ENCODE measurements at places on chromosomes 11 and 22.

GRCh38 chr11:123537726-123538125 lies 107.7 kb downstream of the GRAMD1B start:
- no peak for DNase-seq

DNA sequence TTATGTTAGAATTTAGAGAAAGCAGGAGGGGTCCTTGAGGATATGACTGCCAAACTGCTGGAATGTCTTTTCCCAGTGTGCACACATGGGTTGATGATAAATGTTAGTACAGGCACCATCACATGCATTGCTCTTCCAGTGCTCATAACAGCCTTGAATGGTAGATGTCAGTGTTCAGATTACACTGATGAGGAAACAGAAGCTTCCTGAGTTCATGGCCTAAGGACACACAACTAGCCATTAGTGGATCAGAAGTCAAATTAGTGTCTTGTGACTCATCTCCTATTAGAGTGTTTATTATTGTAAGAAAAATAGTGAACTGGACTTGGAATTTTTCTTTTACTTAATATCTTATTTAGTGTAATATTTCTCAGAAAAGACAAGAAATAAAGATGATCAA lies 241.5 kb downstream of the DDX10 start:
- peak; percentile 27 for DNase-seq

DNA sequence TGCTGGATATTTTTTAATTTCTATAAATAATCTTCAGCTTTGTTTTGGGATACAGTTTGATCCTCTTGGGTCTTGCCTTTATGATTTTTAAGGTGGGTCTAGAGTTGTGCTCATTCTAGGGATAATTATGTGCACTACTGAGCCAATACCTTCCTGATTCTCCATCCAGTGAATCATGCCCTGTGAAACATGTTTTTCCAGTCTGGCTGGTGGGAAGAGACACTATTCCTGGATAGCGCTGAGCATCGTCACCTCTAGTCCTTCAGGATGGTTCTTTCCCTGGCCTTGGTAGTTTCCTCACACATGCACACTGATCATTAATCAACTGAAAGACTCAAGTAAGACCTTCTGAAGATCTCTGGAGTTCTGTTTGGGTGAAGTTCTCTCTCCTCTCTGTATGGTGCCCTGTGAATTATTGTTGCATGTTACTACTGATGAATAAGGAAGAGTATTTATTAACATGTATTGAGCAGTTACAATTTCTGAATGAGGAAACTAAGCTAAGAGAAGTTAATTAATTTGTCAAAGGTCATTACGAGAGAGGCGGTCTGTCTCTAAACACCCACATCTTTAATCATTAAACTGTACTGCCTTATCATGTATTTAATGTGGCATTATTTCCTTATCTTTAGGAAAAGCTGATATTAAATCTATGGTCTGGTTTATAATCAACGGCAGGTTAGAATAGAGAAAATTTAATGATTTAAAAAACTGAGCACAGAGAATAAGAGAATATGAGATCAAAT lies 39.1 kb upstream of the LIPT2 start:
- no peak for DNase-seq

DNA sequence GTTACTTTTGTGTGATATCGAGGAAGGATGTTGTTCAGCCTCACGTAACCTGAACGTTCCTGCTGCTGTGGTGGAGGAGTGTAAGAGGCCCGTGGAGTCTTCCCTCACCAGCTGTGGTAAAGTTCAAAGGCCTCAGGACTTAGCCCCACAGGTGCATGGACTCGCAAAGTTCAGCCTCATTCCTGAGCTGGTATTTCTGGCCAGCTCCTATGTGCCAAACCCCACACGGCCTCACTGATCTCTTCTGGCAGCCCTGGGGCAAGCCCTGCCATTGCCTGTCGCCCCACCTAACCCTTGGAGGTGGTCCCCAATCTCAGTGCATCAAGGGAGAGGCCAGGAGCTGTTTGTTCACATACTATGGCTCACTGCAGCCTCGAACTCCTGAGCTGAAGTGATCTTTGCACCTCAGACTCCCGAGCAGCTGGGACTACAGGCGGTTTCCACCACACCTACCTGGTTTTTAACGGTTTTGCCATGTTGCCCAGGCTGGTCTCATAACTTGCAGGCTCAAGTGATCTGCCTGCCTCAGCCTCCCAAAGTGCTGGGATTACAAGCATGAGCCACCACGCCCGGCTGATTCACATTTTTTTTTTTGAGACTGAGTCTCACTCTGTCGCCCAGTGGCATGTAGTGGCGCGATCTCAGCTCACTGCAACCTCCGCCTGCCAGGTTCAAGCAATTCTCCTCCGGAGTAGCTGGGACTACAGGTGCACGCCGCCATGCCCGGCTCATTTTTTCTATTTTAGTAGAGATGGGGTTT lies 2.2 kb downstream of the PHRF1 start:
- DNase-seq = no peak

GRCh38 chr11:114215871-114216795 lies 80.1 kb upstream of the NNMT start:
- DNase-seq = no peak

- DNase-seq = peak; percentile 65
Measured at GRCh38 chr11:926341-926916, 759 bp downstream of the AP2A2 start.

DNA sequence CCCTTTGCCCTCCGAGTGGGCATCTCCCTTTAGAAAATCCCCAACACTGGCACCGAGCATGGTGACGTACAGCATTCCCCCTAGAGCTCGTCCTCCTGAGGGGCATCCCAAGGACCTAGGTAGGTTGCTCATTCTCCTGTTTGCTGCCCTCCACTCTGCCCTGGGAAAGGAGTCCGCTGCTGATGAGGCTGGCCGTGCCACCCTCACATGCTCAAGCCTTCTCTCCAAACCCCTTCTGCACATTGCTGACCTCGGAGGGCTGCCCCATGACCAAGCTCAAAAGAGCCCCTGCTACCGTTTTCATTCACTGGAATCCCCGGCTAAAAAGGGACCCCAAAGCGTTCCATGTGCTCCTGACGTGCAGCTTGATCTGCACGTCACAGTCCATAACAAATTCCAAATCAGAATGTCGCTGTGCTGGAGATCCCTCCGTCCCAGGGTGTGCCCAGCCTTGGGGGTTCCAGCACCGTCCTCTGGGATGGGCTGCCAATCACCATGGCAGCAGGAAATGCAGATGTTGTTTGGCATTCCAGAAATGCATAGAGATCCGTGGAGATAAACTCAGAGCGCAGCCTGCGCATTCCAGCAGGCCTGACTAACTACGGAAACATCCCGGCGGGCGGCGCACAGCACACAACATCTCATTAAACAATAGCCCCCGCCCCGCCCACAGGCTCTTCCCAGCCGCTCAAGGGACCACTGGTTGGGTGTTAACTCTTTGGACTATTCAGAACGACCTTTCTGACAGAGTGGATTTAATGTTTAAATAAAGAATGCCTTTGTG lies 26.3 kb upstream of the GNB1L start:
- DNase-seq = peak; percentile 61

GRCh38 chr11:72265951-72266350 lies 22.0 kb upstream of the PHOX2A start:
- peak; percentile 15 for DNase-seq

DNA sequence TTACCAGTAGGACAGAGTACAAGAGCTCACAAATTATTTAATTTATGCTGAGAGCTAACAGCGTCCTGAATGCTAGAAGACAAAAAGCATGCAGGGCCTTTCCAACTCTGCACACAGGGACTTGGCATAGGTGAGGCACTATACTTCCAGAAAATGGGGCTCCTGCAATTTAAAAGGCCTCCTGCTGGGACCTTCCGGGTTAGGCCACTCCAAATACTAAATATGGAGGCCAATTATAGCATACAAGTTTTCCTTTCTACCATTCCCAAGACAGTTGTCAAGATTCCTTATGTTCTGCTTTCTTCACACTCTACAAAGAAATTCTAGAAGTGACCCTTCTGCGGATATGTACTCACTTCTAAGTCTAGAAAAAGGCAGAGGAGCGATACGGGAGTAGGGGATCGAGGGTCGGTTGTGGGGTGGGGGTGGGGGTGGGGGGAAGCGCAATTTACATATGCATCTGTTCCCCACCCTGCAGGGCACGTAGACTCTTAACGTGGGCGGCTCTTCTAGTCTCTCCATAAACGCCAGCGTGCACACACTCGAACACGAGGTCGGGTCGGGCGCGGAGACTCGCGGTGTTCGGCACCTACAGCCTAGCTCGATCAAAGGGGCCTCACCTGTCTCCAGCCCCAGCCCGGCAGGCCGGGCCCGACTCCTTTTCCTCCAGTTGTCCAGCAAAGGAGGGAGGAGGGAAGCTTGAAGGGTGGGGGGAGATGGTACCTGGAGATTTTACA lies 728 bp downstream of the DCUN1D5 start:
- DNase-seq = peak; percentile 78

- DNase-seq = no peak
Measured at GRCh38 chr11:133710241-133710640, 135.1 kb downstream of the SPATA19 start.

DNA sequence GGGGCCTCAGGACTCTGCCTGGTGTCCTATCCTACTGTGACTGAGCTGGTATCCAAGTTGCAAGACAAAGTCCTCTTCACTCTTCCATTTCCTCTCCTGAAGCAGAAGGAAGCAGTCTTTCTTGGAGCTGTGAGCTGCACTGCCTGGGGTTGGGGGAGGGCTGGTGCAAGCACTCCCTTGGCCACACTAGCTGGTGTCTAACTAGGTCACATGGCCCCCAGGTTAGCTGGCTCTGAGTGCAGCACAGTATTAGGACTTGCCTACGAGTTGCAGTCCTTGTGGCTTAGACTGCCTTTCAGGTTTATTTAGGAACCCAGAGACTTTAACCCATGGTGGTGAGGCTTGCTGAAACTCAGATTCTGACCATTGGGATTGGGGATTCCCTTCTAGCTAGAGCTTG lies 138.9 kb downstream of the NELL1 start:
- DNase-seq = peak; percentile 47

- DNase-seq = peak; percentile 90
Measured at GRCh38 chr11:100719362-100719761, 32.3 kb downstream of the ARHGAP42 start.

DNA sequence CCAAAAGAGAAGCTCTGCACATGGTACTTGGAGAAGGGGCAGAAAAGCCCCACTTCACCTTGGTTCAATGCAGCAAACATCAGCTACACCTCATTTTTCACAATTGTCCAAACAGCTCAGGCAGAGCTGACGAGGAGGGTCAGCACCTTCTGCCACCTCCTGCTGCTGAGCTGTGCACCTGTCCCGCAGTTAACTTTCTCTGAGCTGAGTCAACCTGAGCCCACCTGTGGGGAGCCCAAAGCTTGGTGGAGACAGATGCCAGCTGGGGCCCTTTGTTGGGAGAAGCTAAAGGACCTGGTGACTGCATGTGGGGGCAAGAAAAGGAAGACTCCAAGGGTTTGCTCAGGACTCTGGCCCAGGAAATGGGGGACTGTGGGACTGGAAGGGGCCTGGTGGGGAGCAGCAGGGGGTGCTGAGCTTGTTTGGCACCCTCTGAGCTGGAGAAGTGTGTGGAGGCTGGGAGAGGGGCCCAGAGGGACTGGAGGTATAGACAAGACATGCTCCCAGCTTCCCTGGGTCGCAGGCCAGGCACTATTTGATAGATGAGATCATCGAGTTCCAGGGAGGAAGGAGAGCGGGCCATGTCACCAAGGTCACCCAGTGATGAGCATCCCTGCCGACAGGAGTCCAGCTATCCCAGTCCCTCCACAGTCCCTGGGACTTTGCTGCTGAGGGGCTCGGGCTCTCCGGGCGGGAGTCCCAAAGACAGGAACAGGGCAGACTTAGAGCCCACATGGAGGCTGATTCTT lies 53.5 kb downstream of the KCNJ4 start:
- DNase-seq = peak; percentile 96

- DNase-seq = no peak
Measured at GRCh38 chr22:47064416-47064815, 302.0 kb downstream of the TBC1D22A start.

DNA sequence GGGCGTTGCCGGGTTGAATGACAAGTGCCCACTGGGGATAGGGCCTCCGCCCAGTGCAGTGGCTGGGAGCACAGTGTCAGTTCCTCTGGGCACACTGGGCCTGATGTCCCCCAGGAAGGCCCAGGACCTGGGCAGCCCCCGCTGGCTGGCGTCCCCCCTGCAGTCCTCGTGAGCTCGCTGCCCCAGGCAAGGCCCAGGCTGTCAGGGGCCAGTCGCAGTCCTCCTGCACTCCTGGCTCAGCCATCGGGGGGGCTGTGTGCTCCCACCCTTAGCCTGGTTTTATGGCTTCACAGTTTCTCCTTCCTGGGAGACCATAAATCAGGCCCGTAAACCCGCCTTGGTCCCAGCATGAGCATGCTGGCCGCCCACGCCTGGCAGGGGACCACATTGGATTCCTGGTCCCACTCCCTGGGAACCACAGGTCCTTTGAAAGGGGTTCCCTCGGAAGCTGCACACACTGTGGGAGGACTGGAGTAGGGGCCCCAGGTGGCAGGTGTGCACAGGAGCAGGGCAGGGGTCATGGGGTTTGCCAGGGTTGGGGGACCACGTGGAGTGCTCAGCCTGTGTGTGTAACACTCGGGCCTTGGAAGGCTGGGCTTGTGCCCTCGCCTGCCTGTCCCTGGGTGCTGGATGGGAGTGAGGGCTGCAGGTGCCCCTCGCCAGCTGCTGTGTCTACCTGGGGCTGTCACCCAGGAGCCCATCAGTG lies 113.6 kb downstream of the KCNQ1OT1 start:
- DNase-seq = peak; percentile 31

GRCh38 chr11:11025087-11025486 lies 167.2 kb upstream of the ZBED5 start:
- no peak for DNase-seq

- DNase-seq = peak; percentile 36
Measured at GRCh38 chr11:46560300-46560991, 33.4 kb downstream of the AMBRA1 start.

DNA sequence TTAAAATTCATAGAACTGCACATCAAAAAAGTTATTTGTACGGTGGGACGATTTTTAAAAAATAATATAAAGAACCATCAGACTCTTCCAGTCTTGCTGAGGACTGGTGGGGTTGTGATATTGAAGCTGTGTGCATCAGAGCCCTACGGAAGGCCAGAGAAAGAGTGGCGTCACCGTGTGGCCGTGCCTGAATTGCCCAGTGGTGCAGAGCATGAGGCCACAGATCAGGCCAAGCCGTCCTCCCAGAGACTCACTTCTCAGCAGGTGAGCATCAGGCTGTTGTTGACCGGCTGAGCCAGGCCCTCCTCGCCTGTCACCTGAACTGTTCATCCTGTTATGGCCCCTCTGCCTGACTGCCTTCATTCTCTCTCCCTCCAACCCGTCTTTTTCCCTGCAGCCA lies 1013.9 kb downstream of the TBC1D22A start:
- no peak for DNase-seq

DNA sequence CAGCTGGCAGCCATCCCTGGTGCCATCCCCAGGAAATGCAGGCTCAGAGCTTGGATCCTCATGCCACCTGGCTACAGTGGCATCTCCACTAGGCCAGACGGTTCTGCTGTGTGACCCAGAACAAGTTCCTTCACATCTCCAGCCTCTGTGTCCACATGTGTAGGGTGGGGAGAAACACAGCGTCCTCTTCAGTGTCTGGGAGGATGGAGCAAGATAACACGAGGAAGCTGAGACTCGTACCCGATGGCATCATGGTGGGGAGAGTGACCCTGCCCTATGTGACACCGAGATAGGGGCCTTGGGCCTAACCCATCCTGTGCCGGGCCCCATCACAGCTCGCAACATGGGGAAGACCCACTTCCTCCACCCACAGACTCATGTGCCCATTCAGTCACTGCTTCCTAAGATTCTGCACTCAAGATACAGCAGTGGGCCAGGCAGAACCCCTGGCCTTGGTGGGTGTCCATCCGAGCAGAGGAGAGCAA lies 78.5 kb downstream of the MORC2 start:
- no peak for DNase-seq

GRCh38 chr11:90476442-90477007 lies 253.7 kb upstream of the CHORDC1 start:
- DNase-seq = peak; percentile 79

- no peak for DNase-seq
Measured at GRCh38 chr11:131776211-131776610, 405.8 kb downstream of the NTM start.
